Panc1 (cell line): ENCODE measurements at places on chromosomes 4 and X. TPM values are rescaled to one million over a fixed set of nuclear protein-coding genes. Genes with fewer than 3 reads are reported as not detected.

DNA sequence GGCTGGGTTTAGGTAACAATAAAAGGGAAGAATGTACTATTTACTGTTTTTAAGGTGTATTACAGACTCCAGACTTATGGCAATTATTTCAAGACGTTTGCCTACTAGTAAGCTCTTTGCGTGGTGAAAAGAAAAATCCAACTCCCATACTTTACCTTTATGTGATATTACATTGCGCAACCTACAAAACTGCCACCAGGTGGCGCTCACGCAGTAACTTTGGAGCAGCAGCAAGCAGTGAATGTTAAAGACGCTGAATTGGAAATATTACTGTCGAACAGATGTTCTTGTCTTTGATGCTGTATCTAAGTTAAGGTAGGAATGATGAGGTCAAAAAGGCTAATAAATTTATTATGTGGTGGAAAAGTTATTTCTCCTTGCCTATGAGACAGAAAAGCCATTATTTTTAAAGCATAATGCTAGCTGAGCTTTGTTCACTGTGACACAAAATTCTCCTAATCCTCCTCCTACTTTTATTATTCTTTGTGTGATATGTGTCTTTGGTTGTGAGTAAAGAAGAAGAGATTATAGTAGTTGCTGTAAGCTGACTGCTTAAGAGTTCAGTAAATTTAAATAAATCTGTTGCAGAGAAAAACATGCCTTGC, 1099.8 kb upstream of the TENM3 start:
- DNase-seq, result peak; percentile 39
- no peaks in the 10 kb centered on the region for H3K27me3 ChIP-seq
- no peaks in the 10 kb centered on the region for H3K4me1 ChIP-seq

The HSFX2 gene
- 0.26 TPM for total RNA-seq

- no peak for DNase-seq
- H3K27me3 ChIP-seq, result no peaks in the 10 kb centered on the region
- no peak overlapping the region for H3K27ac ChIP-seq
- no peaks in the 10 kb centered on the region for H3K36me3 ChIP-seq
These were observed 51.2 kb downstream of the GC start for GRCh38 chr4:71732706-71733105.

DNA sequence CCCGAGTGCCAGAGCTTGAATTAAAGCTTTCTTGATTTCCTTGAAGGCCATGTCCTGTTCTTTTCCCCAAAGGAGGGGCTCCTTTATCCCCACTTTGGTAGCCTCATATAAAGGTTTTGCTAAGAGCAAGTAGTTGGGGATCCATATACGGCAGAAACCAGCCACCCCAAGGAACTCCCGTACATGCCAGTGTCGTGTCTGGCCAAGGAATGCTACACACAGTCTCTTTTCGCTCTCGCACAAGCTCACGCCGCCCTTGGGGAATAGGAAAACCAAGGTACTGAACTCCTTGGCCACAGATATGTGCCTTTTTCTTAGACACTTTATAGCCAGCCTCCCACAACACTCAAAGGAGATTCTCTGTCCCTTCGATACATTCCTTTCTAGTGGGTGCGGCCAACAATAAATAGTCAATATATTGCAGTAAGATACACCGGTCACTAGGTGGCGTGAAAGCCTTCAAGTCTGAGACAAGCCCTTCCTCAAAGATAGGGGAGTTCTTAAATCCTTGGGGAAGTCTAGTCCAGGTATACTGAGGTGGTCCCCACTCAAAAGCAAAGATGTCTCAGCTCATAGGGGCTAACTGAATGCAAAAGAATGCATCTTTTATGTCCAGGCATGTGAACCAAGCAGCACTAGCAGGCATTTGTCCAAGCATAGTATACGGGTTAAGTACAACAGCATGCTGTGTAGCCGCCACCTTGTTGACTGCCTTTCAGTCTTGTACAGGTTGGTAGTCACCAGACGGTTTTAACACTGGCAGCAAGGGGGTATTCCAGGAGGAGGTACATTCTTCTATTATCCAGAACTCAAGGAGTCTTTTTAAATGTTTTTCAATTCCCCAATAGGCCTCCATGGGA, 57.8 kb upstream of the XAGE1B start:
- H3K36me3 ChIP-seq, result no peaks in the 10 kb centered on the region
- H3K27me3 ChIP-seq, result peaks cover 2% of the 10 kb centered on the region; the same call in 1 of the 2 replicates
- peak; percentile 18 for DNase-seq
- no peak overlapping the region for H3K27ac ChIP-seq
- no peaks in the 10 kb centered on the region for H3K4me1 ChIP-seq

The CFI gene
- 0.33 TPM for total RNA-seq
